ENCODE measurements at places on chromosomes 2 and 18.

DNA sequence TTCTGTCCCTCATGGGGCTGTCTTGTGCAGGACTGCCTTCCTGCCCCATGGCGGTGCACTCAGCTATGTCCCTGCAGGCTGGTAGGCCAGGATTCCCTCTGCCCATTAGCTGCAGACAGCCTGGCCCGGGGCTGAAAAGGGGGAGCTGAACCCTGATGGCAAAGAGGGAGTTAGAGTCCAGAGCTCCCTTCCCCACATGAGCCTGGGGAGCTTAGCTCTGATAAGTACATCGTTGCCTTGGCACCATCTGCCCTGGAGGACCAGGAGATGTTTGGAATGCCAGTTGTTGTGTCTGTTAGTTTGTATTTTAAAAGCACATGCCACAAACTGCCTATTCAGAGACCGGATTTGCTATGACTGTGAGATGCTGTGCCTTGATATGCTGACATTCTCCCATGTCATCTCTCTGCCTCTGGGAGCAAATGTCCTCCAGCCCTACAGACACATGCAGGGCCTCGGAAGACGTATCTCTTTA lies 65.1 kb upstream of the AFF3 start:
- DNase-seq: no peak

DNA sequence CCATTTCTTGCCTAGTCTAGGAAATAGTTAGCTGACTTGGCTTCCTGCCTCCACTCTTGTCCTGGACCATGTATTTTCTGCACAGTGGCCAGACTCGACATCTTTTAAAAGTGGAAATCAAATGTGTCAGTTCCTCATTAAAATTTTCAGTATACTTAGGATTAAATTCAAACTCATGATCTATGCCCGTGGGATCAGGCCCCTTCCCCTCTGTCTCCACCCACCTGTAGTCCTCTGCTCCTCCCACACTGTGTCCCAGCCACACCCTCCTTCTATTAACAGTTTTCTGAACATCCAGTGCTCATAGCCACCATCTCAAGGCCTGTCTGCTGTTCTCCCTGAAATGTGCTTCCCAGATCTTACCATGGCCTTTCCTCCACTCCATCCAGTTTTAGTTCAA lies 13.3 kb downstream of the ARHGAP25 start:
- DNase-seq: no peak

GRCh38 chr2:187528042-187528441 lies 26.2 kb downstream of the TFPI start:
- DNase-seq: no peak

DNA sequence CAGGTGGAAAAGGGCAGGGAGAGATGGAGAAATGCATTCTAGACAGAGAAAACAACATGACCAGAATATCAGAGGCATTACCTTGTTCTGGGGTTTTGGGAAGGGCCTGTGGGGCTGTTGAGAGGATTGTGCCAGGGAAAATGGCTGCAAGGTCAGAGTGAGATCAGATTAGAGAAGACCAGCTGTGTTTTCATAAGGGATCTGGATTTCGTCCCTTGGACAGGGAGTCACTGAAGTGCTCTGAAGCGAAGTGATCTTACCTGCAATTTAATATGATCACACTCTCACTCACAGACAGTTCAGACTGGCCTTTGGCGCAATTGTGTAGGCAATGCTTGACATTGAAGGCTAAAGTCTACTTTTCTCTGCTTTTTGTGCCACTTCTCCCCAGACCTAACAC lies 20.3 kb upstream of the REG3G start:
- DNase-seq: no peak

GRCh38 chr2:100066856-100067255 lies 75.5 kb downstream of the AFF3 start:
- no peak for DNase-seq

DNA sequence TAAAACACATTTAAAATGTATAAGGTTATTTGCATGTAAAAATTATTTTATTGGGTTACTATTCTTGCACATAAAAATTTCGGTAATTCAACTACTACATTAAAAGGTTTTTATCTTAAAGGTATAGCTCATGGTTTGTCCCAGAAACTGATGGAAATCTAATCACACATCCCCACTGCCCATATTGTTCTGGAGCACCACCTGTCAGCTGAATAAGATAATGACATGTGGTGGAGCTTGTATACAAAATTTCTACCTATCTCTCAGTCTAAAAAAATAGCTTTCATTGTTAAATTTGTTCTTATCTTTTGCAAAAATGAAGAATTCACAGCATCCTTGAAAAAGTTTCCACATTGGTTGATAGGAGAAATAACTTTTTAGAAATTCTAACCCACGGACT lies 18.3 kb downstream of the ERBB4 start:
- DNase-seq: no peak

DNA sequence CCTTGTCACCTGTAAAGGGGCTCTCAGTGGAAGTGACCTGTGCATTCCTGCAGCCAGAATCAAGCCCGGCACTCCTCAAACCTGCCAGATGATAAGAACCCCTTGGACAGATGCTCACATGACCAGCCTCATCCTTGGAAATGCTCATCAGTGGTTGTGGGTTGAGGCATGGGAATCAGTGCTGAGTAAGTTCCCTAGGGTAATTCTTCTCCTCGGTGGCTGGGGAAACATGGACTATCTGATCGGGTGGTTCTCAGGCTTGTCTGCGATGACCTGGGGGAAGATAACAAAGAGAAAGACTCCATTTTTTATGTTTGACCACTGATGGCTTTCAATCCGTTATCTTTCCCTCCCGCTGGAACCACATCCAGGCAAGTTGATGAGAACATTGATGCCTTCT lies 84.0 kb downstream of the SPP2 start:
- no peak for DNase-seq

- DNase-seq: peak; percentile 8
These were observed 36.3 kb downstream of the SLC35F5 start for GRCh38 chr2:113720167-113720566.

- no peak for DNase-seq
These were observed 763.4 kb upstream of the NRXN1 start for GRCh38 chr2:51795248-51795888.

DNA sequence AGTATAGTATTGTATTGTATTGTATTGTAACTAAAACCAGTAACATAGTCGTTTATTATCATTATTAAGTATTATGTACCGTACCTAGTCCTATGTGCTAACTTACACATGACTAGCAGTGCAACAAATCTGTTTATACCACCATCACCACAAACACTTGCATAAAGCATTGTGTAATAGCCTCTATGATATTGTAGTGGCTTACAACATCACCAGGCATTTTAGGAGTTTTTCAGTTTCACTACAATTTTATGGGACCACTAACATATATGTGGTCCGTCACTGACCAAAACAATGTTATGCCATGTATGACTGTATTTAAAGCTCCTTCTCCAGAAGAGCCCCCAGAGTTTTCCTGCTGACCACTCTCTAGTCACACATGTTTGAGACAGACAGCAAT lies 306.2 kb downstream of the SETBP1 start:
- no peak for DNase-seq

- DNase-seq: no peak
These were observed at the start of gene IL1R1 for GRCh38 chr2:102141970-102142828. Gene IL1R1, plus strand, starts transcription at chr2:102142746. Its CDS starts 14,979 bp downstream, at chr2:102157725.

DNA sequence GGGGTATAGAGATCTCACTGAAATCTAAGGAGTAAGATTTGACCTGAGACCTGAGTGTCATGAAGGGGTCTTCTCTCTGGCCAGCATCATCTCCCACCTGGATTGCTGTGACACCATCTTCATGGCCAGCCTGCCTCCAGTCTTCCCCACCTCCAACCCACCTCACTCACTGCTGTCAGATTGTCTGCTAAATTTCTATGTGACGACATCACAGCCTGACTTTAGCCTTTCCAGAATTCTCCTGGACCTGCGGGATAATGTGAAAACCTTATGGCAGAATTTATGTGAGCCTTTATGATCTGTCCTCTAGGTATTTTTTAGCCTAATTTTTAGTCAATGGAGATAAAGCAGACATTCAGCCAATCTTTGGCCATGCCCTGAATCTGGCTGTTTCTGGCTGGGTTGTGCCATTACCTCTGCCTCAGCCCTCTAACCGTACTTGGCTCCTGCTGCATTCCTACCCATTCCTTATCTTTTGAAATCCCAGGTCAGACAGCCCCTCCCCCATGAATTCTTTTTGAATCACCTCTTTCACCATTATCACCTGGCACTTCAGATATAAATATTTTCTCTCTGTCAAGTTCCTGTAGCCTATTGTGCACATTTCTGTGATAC lies 66.4 kb upstream of the MMADHC start:
- no peak for DNase-seq

DNA sequence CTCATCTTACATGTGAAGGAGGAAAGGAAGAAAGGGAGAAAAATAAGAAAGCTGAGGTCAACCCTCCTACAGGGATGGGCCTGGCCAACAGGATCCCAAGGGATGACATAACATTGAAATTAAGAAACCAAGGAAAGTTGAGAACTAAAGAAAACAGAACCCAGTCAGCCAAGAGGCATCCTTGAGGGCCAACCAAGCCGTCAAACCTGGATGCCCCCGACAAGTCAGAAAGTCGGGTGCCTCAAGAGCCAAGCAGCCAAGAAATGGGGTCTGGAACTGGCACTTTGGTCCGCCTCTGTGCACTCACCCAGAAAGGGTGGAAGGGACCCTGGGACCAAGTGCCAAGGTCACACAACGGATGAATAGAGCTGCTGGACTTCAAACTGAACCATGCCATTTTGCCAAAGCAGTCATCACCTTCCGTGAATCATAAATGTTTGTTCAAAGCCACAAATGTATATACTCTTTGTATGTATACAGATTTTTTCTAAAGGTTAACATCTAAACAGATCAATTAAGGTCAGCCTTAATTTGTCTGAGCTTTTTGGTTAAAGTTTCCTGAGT lies 27.0 kb upstream of the PTPN4 start:
- DNase-seq: no peak

- DNase-seq: no peak
These were observed 19.2 kb upstream of the SIGLEC15 start for GRCh38 chr18:45806226-45806625.

GRCh38 chr2:218910741-218911140 lies 30.1 kb downstream of the WNT10A start:
- DNase-seq: no peak
